ENCODE measurements at places on chromosomes 13 and 19. TPM values are rescaled to one million over a fixed set of nuclear protein-coding genes. Genes with fewer than 3 reads are reported as not detected.

Gene PSG6
- total RNA-seq: not detected

Gene NXNL1
- total RNA-seq: not detected

Gene ARRDC5
- total RNA-seq: not detected

Gene LGI4
- total RNA-seq: 0.10 TPM

Gene KLK12
- not detected for total RNA-seq

Gene PGLYRP1
- not detected for total RNA-seq

Gene FFAR1
- not detected for total RNA-seq

Gene SARS2
- 29.7 TPM for total RNA-seq

Gene OR4F17
- total RNA-seq: not detected

Gene SHISA7
- total RNA-seq: not detected

Gene NCAN
- total RNA-seq: not detected

Gene RAX2
- not detected for total RNA-seq

Gene IFNL1
- not detected for total RNA-seq

Gene SKA3
- 17.3 TPM for total RNA-seq

Gene LIM2
- total RNA-seq: not detected

Gene SHISA2
- 0.98 TPM for total RNA-seq

Gene GNA15
- not detected for total RNA-seq

Gene ZNF625
- total RNA-seq: 13.5 TPM

Gene ATP11A
- 30.0 TPM for total RNA-seq

Gene LAIR1
- total RNA-seq: not detected

Gene ZNF100
- 9.1 TPM for total RNA-seq

Gene ZNF570
- total RNA-seq: 6.2 TPM
